Activated CD4-positive, alpha-beta T cell treated with anti-CD3 and anti-CD28 coated beads, Interleukin-10, Interleukin-2, amounts not matched to agents 100 ng/mL and 50 ng/mL, durations not matched to agents 16 hours and 8 hours (primary cell): ENCODE measurements at places on chromosomes 5 and 9.
A peak's percentile ranks its signal among the peaks of the same experiment; 100 is the strongest.

DNA sequence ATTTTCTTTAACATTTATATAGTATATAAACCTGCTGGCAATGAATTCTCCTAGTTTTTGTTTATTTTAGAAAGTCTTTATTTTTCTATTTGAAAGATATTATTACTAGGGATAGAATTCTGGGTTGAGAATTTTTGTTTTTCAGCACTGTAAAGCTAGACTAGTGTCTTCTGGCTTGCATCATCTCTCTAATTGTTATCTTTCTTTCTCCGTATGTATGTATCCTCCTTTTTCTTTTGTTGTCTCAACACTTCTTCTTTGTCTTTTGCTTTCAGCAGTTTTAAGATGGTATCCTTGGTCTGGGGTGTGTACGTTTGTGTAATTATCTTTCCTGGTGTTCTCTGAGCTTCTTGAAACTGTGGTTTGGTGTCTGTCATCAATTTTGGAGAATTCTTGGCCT lies 48.8 kb downstream of the FBXO4 start:
- no peak for DNase-seq

GRCh38 chr9:115164511-115164974 lies 46.6 kb upstream of the TNC start:
- DNase-seq: no peak

- no peak for DNase-seq
Observed at GRCh38 chr9:130935648-130936271, 3.3 kb downstream of the FIBCD1 start.

DNA sequence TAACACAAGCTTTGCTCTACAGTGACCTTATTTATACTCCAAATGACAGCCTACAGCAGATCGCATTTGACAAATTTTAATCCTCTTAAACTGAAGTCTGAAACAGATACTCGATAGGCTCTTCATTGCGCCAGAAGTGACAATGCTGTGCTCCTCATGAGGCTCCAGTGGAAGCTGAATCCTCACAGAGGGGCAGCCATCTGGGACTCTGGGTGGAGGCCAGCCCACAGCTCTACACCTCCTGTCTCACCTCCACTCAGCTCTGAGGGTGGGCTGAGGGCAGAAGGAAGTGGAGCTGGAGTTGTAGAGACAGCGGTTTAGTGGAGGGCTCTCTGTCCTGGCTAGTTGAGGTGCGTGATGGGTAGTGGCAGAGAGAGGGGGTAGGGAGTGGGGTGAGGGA lies 283.3 kb upstream of the ANKRD55 start:
- DNase-seq: no peak

DNA sequence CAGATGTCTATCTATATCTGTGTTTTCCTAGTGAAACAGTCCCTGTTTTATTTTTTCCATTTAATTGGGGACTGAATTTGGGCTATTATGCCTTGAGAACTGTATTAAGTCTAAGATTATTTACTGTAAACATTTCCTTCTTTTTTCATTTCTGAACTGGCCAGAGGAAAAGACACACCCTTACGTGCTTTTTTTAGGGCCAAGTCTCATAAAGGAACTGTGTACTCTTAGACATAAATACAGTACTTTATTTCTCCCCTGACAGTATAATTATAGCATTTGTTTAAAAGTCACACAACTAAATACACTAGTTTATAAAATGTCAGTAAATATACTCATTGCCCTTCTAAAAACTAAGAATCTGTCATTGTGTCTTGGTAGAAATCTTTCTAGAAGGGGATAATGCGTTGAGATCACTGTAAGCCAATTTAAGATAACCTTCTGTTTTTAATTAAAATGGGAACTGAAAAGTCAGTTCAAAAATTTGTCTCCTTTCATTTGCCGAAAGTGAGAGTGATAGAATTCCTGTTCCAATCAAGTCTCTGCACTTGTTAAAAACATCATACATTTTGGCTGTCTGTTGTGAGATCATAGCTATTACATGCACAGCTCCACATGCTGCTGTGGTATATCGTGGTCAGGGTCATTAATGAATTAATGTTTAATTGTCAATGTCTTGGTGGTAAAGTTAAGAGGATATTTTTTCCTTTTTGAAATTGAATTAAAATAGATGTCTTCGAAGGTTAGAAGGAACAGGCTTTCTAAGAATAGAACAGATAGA lies 132.1 kb downstream of the FOCAD start:
- no peak for DNase-seq

DNA sequence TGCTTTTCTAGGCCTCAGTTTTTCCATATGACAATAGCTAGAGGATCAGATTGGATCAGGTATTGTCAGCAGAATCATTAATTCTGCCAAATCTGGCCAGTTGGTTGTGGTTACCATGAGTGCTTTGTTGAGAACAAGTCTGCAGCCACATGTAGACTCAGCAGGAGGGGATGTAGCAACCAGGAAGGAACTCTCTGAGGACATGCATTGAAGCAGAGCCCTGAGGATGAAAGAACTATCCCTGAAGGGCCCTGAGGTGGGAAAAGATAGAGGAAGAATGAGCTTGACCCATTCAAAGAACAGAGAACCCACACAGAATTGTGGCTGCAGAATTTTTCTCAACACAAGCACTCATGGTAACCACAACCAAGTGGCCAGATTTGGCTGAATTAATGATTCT lies 60.1 kb upstream of the AFAP1L1 start:
- no peak for DNase-seq

GRCh38 chr9:111599092-111599954 lies at the start of gene PTGR1:
PTGR1 (minus strand) TSS chr9:111599647; CDS start chr9:111597422, 2,225 bp downstream.
- DNase-seq: peak; percentile 34

DNA sequence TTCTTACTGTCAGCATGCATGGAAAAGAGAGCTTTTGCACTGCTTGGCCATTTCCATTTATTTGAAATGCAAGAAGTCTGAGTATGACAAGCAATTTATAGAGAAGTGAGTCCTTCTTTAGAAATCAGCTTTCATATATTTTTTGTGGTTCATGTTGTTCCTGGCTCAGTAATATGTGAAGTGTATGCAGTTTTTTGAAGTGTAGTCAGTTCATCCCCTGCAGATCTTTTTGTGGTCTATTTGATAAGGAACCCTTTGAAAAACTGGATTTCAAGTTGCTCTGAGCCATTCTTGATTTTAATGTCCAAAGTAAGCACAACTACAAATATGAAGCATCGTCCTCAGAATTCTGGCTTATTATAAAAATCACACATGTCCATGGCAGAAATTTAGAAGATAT lies 294.1 kb upstream of the SMC2 start:
- peak; percentile 31 for DNase-seq

DNA sequence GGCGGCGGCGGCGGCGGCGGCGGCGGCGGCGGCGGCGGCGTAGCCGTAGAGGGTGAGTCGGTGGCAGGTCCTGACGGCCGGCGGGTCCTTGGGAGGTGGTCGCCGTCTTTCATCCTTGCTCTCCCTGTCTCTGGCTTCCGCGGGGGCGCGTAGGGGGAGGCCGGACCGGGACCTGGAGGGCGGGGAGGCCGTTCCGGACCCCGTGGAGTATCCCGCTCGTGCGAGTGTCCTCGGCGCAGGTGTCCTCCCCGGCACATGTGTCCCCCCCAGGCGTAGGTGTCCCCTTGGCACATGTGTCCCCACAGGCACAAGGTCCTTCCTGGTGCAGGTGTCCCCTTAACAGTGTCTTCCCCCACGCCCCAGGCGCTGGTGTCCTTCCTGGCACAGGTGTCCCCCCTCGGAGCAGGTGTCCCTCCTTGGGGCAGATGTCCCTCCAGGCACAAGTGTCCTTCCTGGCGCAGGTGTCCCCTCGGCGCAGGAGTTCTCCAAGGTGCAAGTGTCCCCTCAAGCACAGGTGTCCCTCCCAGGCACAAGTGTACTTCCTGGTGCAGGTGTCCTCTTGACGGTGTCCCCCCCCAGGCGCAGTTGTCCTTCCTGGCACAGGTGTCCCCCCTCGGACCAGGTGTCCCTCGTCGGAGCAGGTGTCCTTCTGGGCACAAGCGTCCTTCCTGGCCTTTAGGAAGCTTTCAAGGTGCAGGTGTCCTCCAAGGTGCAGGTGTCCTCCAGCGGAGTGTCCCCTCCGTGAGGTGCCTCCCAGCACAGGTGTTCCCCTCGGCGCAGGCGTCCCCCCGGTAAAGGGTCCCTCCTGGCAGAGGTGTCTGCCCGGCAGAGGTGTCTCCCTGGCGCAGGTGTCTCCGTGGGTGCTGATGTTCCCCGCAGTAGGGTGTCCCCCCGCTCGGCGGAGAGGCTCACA lies 519 bp downstream of the EXOC3 start:
- DNase-seq: no peak

GRCh38 chr5:669111-669841 lies 23.9 kb downstream of the TPPP start:
- no peak for DNase-seq

GRCh38 chr5:140883373-140883772 lies 1.4 kb downstream of the PCDHA13 start:
- no peak for DNase-seq

DNA sequence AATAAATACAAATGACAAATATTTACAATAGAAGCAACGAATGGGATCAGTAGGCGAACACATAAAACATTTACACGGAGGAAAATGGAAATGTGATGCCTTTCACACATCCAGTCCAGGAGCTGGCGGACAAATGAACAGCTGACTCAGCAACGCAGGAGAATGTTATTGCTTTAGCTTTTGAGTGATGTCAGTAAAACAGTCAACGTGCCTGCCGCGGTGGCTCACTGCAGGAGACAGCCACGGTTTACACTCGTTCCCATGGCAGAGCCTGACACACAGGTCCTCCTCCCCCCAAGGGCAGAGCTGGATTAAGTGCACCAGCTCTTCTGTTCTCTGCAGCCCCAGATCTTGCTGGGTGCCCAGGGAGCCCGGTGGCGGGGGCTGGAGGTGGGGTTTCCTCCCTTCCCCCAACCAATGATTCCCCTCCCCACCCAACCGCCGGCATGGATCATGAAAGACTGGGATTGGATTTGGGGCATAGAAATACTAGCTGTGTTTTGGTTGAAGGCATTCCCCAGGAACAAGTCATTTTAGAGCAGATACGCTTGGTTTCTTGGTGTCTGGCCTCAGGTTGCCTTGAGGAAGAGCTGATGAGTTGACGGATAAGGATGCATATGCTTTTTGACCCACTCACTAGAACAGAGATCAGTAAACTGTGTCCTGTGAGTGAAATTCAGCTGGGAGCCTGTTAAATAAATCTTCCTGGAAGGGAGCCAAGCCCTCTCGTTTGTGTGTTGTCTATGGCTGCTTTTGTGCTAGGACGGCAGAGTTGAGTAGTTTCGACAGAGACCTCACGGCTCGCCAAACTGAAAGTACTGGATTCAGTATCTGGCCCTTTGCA lies 12.5 kb downstream of the STC2 start:
- DNase-seq: no peak

GRCh38 chr9:24333629-24334028 lies 212.1 kb downstream of the IZUMO3 start:
- DNase-seq: no peak

DNA sequence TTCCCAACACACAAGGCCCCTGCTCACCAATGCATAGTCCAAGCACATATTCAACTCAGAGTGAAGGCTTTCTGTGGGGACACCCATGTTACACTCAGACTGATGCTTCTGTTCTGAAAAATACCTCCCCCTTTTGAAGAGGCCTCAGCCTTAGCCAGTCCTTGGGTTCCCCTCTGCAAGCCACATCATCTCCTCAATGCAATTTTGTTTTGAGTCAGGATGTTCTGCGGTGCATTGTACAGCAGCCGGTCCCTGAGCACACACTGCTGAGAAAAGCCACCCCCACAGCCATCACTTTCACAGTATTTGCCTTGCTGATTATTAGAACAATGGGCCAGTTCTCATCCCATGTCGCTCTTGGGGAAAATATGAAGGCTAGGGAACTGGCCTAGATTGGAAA lies 241.2 kb downstream of the FAM114A2 start:
- DNase-seq: peak; percentile 1

DNA sequence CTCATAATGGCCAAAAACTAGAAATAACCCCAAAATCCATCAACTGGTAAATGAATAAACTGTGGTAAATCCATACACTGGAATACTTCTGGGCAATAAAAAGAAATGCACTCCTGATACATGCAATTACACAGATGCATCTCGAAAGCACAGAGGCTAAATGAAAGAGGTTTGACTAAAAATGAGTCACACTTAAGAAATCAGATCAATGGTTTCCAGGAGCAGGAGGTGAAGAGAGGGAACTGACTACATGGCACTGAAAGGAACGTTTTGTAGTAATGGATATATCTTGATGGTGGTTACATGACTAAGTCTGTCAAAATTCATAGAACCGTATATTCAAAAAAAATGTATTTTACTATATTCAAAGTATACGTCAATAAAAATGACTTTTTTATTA lies 42.4 kb downstream of the STRBP start:
- DNase-seq: peak; percentile 68

- no peak for DNase-seq
Observed at GRCh38 chr5:10301842-10302610, 5.7 kb downstream of the CMBL start.

GRCh38 chr5:117748336-117748735 lies 1173.7 kb upstream of the SEMA6A start:
- DNase-seq: no peak

DNA sequence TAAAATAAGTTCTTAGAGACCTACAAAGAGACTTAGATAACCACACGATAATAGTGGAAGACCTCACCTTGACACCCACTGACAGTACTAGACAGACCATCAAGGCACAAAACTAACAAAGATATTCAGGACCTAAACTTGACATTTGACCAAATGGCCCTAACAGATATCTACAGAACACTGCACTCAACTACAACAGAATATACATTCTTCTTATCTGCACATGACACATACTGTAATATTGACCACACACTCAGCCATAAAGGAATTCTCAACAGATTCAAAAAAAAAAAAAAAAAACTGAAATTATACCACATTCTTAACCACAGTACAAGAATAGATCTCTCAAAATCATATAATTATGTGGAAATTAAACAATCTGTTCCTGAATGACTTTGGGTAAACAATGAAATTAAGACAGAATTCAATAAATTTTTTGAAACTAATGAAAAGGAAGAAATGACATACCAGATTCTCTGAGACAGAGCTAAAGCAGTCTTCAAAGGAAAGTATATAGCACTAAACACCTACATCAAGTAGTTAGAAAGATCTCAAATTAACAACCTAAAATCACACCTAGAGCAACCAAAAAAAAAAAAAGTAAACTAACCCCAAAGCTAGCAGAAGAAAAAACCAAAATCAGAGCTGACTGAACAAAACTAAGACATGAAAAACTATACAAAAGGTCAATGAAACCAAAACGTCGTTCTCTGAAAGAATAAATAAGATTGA lies 362.3 kb upstream of the POU5F2 start:
- DNase-seq: no peak

- no peak for DNase-seq
Observed at GRCh38 chr9:14400658-14400995, 86.7 kb upstream of the NFIB start.

GRCh38 chr9:114413861-114414301 lies 26.1 kb upstream of the AKNA start:
- DNase-seq: no peak

GRCh38 chr5:55481293-55481855 lies 53.4 kb downstream of the PLPP1 start:
- no peak for DNase-seq

- DNase-seq: no peak
Observed at GRCh38 chr5:74322944-74323343, 317.6 kb downstream of the ENC1 start.

DNA sequence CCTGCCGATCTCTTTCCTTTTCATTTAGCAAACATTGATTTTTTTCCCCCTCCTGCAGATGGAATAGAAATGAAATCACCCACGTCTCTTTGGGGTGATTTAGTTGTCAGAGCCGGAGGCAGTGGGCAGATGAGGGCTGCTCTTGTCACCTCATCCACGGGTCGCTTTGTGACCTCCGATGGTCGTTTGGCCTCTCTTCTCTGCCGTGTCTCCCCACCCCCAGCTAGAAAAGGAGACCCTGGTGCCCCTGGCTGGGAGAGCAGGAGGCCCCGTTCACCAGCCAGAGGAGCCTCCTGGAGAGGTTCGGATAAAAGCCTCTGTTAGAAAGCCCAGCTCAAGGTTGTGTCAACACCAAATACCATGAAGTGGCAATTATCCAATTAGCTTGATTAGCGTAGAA lies 21.6 kb upstream of the RXRA start:
- no peak for DNase-seq
